ENCODE measurements at places on chromosomes 7 and 10. TPM values are rescaled to one million over a fixed set of nuclear protein-coding genes. Genes with fewer than 3 reads are reported as not detected.

DNA sequence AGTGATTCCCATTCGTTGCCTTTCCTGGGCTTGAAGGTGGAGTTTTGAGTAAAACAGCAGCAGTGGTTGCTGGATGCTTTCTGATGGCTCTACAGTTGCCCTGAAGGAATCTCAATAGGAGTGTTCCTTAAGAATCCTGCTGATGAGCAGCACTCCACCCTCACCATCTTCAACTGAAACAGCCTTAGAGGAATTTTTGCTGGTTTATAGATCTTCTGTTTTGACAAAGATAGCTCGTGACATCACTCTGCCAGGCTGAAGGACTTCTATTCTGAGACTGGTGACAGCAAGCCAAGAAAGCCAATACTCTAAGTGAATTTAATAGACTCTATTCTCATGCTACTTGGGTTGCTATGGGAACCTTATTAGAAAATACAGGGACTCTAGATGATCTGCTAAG, 1014.7 kb downstream of the NRG3 start:
- DNase-seq, result no peak

CLDN4 gene
- total RNA-seq, result 0.20 TPM

GRCh38 chr7:21507627-21508343, 35.1 kb upstream of the DNAH11 start:
- DNase-seq, result peak; percentile 51

TMEM139 gene
- 1.6 TPM for total RNA-seq

DNA sequence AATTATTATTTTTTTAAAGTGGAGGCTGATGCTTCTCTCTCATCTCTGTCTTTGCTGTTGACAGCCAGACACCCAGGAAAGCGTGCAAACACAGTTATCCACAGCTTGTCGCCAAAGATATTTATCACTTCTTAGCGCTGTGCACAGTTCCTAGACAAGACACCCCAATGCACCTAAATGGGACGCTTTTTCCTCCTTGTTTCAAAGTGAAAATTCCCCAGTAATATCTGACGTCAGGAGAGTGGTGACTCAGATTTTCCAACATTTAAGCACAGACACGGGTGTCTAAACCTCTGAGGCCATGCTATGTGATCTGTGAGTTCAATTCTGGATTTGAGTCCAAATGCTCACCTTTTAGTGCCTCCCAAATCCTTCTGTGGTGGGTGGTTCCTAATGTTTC, 151.6 kb downstream of the EMX2 start:
- no peak for DNase-seq

DNA sequence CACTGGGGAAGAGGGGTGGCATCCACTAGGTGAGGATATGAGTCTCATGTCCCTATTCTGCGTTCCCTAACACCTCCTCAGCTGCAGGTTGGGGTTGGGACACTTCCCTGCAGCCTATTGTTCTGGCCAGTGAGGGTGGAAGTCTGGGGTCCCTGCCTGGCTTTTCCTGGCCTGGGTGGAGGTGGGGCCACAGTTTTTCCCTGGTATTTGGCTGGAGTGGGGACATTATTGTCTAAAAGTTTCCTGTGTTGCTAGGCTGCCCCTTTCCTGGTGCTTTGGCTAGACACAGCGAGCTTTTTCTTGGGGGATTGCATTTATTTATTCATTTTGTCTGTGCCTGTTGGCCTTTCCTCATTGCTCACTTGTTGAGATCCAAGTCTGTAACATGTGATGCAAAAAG, 559.5 kb upstream of the IGFBP3 start:
- DNase-seq, result no peak

DNA sequence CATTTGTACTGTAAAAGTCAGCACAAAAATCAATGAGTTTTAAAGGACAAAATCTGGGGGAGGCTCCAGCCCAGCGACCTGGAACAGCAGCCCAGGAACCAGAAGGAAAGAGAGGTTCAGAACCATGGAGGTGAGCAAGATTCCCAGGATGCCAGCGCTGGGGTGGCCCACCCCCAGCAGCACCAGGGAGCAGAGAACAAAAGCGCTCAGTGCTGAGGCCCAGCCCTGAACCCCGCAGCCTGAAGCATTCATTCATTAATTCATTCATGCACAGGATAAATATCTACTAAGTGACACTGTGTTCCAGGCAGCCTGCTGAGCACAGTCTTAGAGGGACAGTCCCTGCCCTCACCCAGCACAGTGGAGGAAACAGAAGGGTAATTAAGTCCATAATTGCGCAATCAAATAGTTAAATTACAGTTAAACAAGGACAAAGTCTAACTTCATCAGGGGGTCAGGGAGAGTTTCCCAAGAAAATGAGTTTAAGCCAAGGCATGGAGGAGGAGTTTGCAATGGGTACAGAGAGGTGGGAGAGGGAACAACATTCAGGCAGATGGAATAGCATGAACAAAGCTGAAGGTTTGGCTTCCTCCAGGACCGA, 202.3 kb downstream of the GRID1 start:
- no peak for DNase-seq

DOCK1 gene
- total RNA-seq, result 0.18 TPM

GRCh38 chr7:27123477-27124053, 7.0 kb downstream of the HOXA4 start:
- no peak for DNase-seq

PRR15 gene
- total RNA-seq, result not detected

GRCh38 chr10:124572751-124573150, 111.1 kb downstream of the LHPP start:
- no peak for DNase-seq

- no peak for DNase-seq
Observed at GRCh38 chr10:31709476-31709875, 219.2 kb downstream of the ARHGAP12 start.

SAMD9L gene
- 13.1 TPM for total RNA-seq

PRPS1L1 gene
- total RNA-seq, result not detected

- DNase-seq, result no peak
Observed at GRCh38 chr7:112876877-112877276, 86.7 kb upstream of the TMEM168 start.

OR2A5 gene
- not detected for total RNA-seq

- DNase-seq, result peak; percentile 83
Observed at GRCh38 chr10:102796407-102797176, 40.6 kb downstream of the CYP17A1 start.

PLAC9 gene
- total RNA-seq, result not detected

GRCh38 chr7:87885018-87885417, 8.7 kb downstream of the DBF4 start:
- DNase-seq, result no peak

DNA sequence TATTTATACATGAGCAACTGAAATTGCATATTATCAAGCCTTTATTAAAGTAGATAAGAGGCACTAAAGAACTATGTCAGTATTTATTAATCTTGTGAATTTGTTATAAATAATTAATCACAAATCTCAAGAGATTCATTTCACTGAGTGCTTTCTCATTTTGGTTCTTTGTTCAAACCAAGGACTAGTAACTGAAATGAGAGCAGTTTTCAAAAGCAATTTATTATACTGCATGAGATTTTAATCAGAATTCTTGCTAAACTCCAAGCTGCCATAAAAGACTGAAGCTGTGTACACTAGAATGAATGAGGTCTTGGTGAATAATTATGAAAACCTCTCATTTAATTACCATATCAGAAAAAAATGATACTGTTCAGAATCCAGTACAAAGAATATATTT, 224.8 kb upstream of the IMMP2L start:
- no peak for DNase-seq

CALCR gene
- not detected for total RNA-seq

MRPS16 gene
- total RNA-seq, result 132 TPM

KCNH2 gene
- 0.23 TPM for total RNA-seq

- DNase-seq, result peak; percentile 65
Observed at GRCh38 chr10:52779541-52780390, 7.2 kb upstream of the MBL2 start.

GRCh38 chr10:24952143-24952706, at the start of gene PRTFDC1:
Gene PRTFDC1 (minus strand): TSS chr10:24952606. CDS start chr10:24952575, 31 bp downstream.
- peak; percentile 48 for DNase-seq

GRCh38 chr7:4878336-4879335, 4.9 kb downstream of the RADIL start:
- DNase-seq, result no peak

DNA sequence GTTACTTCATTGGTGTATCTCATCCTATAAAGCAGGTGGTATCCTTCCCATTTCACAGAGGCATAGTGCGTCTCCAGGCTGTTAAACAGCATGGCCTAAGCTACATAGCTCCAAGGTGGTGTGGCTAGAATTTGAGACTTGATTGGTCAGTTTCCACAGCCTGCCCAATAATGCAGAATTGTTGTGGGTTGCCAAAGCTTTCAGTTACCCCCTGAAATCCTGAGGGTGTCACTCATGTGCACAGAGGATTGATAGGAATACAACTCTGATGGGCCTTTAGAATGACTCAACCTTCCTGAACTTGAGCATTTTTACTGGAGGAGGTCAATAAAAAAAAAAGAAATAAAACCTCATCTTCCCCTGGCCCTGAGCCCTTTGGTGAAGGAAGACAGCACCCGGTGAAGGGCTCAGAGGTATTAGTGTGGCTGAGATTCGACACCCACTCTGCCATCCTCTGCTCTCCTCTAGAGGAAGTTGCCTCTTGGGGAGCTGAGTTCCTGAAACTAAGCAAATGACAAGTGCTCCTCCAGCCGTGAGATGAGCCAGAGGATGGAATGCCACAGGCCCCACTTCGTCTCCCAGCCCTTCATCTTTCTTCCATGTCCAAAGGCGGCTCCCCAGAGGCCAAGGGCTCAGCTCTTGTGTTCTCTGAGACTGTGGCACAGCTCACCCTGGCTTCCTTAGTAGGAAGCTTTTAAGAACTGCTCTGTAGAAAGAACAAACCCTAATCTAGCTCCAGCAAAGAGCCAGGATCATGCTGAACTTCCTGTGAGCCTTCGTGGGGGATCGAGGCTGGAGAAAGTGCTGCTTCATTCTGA, 1.0 kb downstream of the ACSL5 start:
- DNase-seq, result peak; percentile 49

- no peak for DNase-seq
Observed at GRCh38 chr7:67407392-67408071, 410.9 kb downstream of the TYW1 start.

DNA sequence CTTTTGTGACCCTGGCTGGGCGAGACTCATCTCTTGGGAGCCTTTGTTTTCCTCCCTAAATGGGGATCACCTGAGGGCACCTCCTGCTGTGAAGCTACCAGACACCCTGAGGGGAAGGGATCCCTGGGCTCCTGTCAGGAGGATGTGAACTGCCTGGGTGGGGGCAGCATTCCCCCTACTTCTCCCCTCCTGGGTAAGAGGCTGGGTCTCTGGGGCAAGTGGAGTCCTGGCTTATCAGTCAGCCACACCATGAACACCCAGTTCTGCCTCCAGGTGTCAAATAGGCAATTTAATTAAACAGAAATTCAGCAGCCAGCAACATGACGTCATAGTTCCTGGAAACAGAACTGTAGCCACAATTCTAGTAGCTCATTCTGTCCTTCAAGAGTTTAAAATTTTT, 97.7 kb upstream of the RET start:
- peak; percentile 17 for DNase-seq

GRCh38 chr7:12731214-12731656, 43.8 kb downstream of the ARL4A start:
- peak; percentile 12 for DNase-seq

CHAT gene
- total RNA-seq, result not detected

- DNase-seq, result no peak
Observed at GRCh38 chr7:43642897-43643630, 60.2 kb downstream of the STK17A start.

- DNase-seq, result no peak
Observed at GRCh38 chr7:11155883-11156282, 182.2 kb downstream of the PHF14 start.

GRCh38 chr10:6995341-6995740, 415.3 kb upstream of the PRKCQ start:
- no peak for DNase-seq

DNA sequence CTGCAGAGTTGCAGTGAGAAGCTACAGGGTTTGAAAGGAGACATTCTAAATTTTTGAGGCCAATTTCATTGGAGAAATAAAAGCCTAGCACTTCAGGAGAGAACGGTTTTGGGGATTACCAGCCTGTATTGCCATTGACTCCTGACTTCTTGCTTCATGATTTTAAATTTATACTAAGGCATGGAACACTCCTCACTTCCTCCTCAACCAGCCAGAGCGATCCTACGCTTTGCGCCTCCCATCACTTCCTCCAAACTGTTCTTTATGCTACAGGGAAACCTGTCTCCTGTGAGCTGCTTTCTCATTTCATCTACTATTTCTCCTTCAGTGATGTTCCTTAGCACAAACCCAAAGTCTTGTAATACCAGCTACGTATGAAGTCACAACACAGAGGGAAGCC, 495.1 kb downstream of the SUGCT start:
- DNase-seq, result no peak

SOSTDC1 gene
- total RNA-seq, result not detected

ANKMY2 gene
- total RNA-seq, result 10.5 TPM

GRCh38 chr10:63161592-63161991, 28.5 kb downstream of the NRBF2 start:
- DNase-seq, result no peak

DNA sequence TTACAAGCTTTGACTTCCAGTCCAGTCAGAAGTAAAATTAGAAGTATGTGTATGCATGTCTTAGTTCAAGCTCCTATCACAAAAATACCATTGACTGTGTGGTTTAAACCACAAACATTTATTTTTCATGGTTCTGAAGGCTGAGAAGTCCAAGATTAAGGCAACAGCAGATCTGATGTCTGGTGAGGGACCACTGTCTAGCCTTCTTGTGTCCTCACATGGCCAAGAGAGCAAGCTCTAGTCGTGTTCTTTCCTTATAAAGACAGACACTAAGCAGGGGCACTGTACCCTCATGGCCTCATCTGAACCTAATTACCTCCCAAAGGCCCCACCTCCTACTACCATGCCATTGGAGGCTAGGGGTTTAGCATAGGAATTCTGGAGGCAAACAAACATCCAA, 41.3 kb upstream of the ARL4A start:
- DNase-seq, result no peak

GRCh38 chr10:77756319-77757232, 119.0 kb upstream of the KCNMA1 start:
- DNase-seq, result peak; percentile 55

DNA sequence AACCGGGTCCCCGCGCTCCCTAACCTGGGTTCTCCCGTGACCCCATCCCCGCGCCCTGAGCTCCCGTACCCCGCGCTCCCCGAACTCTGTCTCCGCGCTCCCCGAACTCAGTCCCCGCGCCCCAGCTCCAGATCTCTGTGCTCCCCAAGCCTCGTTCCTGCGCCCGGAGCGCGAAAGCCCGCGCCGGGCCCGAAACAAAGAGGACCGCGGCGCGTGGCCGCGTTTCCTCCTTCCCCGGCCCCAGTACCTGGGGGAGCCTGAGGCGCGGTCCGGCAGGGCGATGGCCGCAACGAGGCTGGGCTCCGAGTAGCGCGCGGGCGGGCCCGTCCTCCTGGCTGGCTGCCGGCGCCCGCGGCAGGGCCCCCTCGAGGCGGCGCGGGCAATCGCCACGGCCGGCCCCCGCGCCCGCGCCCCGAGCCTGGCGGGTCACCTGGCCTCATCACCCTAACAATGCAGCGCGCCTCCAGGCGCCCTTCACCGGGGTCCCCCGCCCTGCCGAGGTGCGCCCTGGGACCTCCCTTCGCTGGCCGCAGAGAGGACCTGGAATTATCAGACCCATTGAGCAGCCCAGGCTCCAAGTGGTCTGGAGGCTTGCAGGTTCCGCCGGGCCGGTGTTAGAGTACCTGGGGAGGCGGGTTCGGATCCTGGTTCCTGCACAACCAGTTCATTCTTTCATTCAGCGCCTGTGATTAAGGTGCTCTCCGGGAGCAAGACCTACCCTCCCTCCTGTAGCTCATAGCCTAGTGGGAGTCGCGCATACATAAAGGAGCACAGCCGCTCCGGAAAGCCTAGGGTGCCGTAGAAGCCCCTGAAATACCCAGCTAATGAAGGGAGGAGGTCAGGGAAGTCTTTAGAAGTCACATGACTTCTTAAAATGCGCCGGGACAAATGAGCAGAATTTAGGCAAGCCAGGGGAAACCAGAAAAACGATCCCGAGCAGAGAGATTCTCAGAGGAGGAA, at the start of gene TNS3:
Gene TNS3 (minus strand): TSS at position 308 of the 960 bp plus-strand sequence. CDS start 142,475 bp downstream, outside the sequence.
- DNase-seq, result no peak

SERPINE1 gene
- total RNA-seq, result 1.3 TPM
